ENCODE measurements at places on chromosomes 16 and 17. TPM values are rescaled to one million over a fixed set of nuclear protein-coding genes. Genes with fewer than 3 reads are reported as not detected.
A peak's percentile ranks its signal among the peaks of the same experiment; 100 is the strongest.

The KRT12 gene
- 0.27 TPM for polyA plus RNA-seq

The YBX2 gene
- polyA plus RNA-seq, result 4.1 TPM

DNA sequence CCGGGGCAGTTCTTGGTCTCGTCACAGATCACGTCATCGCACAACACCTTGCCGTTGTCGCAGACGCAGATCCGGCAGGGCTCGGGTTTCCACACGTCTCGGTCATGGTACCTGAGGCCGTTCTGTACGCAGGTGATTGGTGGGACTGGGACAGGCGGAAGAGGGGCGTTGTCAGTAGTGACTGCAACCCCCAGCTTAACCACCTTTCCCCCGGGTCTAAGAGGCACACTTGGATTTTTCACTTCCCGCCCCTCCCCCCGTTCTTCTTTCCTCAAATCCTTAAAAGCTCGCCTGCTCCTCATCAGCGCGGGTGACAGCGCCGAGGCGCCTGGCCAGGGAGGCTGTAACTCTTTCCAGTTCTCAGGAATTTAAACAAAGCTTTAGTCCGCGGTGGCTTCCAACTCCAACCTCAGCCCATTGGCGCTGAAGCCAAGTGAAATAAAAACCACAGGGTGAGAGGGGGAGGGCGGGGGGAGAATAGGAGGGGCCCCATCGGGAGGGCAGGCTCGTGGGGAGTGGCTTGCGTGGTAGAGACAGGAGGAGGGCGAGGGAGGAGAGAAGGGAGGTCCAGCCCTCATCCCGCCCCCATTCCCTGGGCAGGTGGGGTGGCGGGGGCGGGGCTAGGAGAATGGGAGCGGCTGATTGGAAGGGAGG is 1.5 kb downstream of the COL1A1 start:
- peak; percentile 90 for DNase-seq

DNA sequence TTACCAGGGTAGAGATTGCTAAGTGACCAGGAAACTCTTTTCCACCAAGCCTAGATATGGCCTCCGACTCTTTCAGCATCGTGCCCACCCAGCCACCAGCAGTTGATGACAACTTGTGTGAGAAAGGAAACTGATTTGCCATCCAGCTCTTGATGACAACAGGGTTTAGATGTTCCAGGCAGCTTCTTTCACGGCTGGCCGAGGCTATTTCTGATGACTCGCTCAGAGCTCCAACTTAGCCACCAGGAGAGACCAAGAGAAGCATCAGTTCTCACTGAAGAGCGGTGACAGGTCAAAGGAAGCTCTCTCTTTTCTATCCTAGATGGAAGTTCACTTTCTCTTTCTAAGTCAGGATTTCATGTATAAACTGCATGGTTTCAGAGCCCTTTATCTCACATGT is 61.2 kb downstream of the MPHOSPH6 start:
- no peak for DNase-seq

- DNase-seq, result no peak
Measured at GRCh38 chr17:60439501-60439900, 17.2 kb downstream of the CHCT1 start.

GRCh38 chr17:55420067-55420775 is 1.4 kb downstream of the MMD start:
- DNase-seq, result no peak
